Liver (tissue), 10 donors: ENCODE measurements at places on chromosomes 16 and 17. TPM values are rescaled to one million over a fixed set of nuclear protein-coding genes. Genes with fewer than 3 reads are reported as not detected.

- H3K4me1 ChIP-seq = peaks cover 10% of the 10 kb centered on the region
- H3K36me3 ChIP-seq = no peaks in the 10 kb centered on the region
- no peak overlapping the region for H3K4me3 ChIP-seq
- H3K27me3 ChIP-seq = no peaks in the 10 kb centered on the region
- H3K27ac ChIP-seq = no peak overlapping the region
- DNase-seq = no peak
These were observed 717.2 kb downstream of the WWOX start for GRCh38 chr16:78816499-78817195.

DNA sequence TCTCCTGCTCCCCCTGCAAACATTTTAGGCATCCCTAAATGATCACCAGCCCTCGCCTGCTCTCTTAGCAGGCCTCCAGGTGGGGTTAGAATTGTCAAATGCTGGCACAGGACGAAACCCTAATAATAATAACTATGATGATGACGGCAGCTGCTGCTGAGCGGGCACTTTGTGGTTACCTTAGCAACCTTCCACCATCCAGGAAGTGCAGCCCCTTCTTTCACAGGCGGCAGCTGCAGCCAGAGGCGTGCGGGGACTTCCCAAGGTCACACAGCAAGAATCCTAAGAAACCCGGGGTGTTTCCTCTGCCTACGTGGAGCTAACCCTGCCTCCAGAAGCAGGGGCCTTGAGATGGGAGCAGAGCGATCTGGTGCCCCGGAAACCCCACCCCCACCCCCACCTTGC is 22.4 kb upstream of the EIF1 start:
- H3K4me1 ChIP-seq = peaks cover 3% of the 10 kb centered on the region
- no peaks in the 10 kb centered on the region for H3K27me3 ChIP-seq
- no peaks in the 10 kb centered on the region for H3K36me3 ChIP-seq
- peak overlapping the region; percentile 77 for H3K27ac ChIP-seq
- peak overlapping the region; percentile 56 for H3K4me3 ChIP-seq

GRCh38 chr16:49128740-49129139 is 152.9 kb downstream of the CBLN1 start:
- no peaks in the 10 kb centered on the region for H3K27me3 ChIP-seq
- no peaks in the 10 kb centered on the region for H3K36me3 ChIP-seq
- H3K27ac ChIP-seq = no peak overlapping the region
- no peak for DNase-seq
- no peaks in the 10 kb centered on the region for H3K4me1 ChIP-seq

The KRT40 gene
- total RNA-seq = not detected

GRCh38 chr17:9987779-9988585 is 82.9 kb upstream of the RCVRN start:
- H3K4me3 ChIP-seq = no peak overlapping the region
- DNase-seq = no peak
- H3K27me3 ChIP-seq = no peaks in the 10 kb centered on the region
- H3K36me3 ChIP-seq = no peaks in the 10 kb centered on the region
- no peaks in the 10 kb centered on the region for H3K4me1 ChIP-seq

The POLG2 gene
- 8.0 TPM for total RNA-seq

The SLC38A7 gene
- total RNA-seq = 18.7 TPM

The LGALS9B gene
- not detected for total RNA-seq

- peaks cover 6% of the 10 kb centered on the region for H3K36me3 ChIP-seq
- no peaks in the 10 kb centered on the region for H3K4me1 ChIP-seq
- no peak overlapping the region for H3K4me3 ChIP-seq
- H3K27me3 ChIP-seq = no peaks in the 10 kb centered on the region
- H3K27ac ChIP-seq = no peak overlapping the region
These were observed 94.8 kb upstream of the PLCG2 start for GRCh38 chr16:81684242-81684837.

The KIF2B gene
- total RNA-seq = not detected

DNA sequence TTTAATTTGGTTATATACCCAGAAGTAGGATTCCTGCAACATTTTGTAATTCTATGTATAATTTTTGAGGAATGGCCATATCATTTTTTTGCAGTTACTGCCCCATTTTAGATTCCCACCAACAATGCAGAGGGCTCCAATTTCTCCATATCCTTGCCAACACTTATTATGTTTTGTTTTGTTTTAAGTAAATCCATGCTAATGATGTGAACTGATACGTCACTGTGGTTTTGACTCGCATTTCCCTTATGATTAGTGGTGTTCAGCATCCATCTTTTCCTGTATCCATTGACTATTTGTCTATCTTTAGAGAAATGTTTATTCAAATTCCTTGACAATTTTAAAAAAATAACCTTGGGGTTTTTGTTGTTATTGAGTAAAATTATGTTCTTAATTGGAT is 826.4 kb downstream of the CDH11 start:
- H3K36me3 ChIP-seq = no peaks in the 10 kb centered on the region
- H3K4me3 ChIP-seq = no peak overlapping the region
- H3K4me1 ChIP-seq = no peaks in the 10 kb centered on the region
- DNase-seq = no peak
- H3K27me3 ChIP-seq = no peaks in the 10 kb centered on the region
- H3K27ac ChIP-seq = no peak overlapping the region

GRCh38 chr17:27860971-27861664 is 32.0 kb downstream of the LYRM9 start:
- no peaks in the 10 kb centered on the region for H3K36me3 ChIP-seq
- no peaks in the 10 kb centered on the region for H3K4me1 ChIP-seq
- H3K27ac ChIP-seq = no peak overlapping the region
- H3K4me3 ChIP-seq = no peak overlapping the region
